Cerebellar cortex (tissue), 1 donor: ENCODE measurements at places on chromosomes 16 and 17.

- DNase-seq: no peak
Measured at GRCh38 chr17:27367121-27367981, 73.4 kb downstream of the WSB1 start.

GRCh38 chr16:23182679-23183542, at the start of gene SCNN1G:
SCNN1G (plus strand) TSS chr16:23182745; CDS start chr16:23186272, 3,527 bp downstream.
- peak; percentile 30 for DNase-seq

DNA sequence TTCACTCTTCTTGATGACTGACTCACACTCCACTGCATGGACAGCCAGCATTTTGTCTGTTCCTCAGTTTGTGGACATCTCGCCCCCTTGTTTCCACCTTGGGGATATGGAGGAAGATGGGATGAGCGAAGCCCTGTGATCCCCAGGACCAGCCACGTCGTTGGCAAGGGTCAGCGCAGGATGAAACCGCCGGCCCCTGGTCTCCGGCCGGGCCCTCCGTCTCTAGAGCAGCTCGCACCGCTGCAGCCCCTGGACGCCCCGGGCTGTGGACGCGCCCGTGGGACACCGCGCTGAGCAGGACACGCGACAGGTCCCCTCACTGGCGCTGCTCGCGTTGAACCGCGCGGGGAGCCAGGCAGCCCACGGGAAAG, 604 bp upstream of the ZC3H18 start:
- no peak for DNase-seq

DNA sequence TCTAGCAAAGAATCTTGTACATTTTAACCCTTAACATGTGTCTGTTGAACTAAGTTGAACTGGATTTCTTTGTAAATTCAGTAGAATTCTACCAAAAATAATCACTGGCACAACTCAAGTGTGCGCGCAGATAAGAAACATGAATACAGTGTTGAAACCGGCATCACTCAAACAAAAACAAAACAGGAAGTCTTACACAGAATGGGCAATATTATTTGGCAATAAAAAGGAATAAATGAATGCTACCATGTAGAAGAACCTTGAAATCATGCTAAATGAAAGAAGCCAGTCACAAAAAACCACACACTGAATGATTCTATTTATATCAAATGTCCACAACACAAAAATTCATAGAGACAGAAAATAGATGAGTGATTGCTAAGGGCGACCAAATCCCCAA, 102.9 kb upstream of the ZFHX3 start:
- no peak for DNase-seq

GRCh38 chr17:43631429-43631828, 30.3 kb downstream of the MEOX1 start:
- no peak for DNase-seq

GRCh38 chr16:88684569-88685155, 1.6 kb downstream of the SNAI3 start:
- no peak for DNase-seq

DNA sequence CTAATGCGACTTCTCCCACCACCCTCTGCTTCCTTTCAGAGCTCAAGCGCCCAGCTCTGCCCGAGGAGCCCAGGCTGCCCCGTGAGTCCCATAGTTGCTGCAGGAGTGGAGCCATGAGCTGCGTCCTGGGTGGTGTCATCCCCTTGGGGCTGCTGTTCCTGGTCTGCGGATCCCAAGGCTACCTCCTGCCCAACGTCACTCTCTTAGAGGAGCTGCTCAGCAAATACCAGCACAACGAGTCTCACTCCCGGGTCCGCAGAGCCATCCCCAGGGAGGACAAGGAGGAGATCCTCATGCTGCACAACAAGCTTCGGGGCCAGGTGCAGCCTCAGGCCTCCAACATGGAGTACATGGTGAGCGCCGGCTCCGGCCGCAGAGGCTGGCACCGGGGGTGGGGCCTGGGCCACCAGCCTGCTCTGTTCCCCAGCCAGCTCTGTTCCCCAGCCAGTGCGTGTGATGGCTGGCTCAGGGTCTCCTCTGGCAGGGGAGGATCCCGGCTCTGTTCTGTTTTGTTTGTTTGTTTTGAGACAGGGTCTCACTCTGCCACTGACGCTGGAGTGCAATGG, 18.7 kb downstream of the CRISPLD2 start:
- no peak for DNase-seq

GRCh38 chr16:79920685-79921084, 320.1 kb upstream of the MAF start:
- no peak for DNase-seq

DNA sequence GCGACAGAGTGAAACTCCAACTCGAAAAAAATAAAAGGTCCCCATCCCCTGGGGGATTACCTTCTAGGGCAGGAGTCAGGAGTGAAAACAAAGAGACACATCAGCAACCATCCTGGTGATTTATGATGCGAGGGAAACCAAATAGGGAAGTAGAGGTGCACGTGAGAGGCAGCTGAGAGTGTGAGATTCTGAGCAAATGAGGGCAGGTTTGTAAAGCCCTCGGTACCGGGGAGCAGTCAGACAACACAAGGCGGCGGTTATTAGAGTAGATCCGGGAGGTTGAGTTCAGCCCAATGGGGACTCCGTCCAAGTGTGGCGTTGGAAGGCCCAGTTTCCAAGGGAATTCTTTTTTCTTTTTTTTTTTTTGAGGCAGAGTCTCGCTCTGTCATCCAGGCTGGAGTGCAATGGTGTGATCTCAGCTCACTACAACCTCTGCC, 7.4 kb upstream of the ARMC7 start:
- no peak for DNase-seq

- no peak for DNase-seq
Measured at GRCh38 chr17:81478119-81478518, 34.5 kb downstream of the ACTG1 start.

DNA sequence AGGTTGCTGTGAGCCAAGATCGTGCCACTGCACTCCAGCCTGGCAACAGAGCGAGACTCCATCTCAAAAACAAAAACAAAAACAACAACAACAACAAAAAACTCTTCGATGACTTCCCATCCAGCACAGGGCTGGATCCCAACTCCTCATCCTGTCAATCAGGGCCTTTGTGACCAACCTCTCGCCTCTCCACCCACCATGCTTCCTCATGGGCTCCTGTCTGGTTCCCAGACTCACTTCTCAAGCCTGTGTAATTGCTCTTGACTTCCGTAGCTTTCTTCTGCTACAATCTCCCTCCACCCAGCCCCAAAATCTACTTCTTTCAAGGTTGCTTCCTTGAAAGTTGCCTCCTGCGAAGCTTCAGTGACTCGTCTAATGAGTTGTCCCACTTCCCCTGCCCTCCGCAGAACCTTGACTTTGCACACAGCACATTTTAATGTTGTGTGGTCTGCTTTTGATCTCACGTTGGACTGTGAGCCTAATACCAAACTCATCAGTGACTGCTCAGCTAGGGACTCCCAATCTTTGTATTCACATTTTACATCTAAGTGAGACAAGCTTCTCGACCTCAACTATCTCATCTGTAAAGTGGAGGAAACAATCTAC, 936 bp upstream of the RASL10B start:
- no peak for DNase-seq

DNA sequence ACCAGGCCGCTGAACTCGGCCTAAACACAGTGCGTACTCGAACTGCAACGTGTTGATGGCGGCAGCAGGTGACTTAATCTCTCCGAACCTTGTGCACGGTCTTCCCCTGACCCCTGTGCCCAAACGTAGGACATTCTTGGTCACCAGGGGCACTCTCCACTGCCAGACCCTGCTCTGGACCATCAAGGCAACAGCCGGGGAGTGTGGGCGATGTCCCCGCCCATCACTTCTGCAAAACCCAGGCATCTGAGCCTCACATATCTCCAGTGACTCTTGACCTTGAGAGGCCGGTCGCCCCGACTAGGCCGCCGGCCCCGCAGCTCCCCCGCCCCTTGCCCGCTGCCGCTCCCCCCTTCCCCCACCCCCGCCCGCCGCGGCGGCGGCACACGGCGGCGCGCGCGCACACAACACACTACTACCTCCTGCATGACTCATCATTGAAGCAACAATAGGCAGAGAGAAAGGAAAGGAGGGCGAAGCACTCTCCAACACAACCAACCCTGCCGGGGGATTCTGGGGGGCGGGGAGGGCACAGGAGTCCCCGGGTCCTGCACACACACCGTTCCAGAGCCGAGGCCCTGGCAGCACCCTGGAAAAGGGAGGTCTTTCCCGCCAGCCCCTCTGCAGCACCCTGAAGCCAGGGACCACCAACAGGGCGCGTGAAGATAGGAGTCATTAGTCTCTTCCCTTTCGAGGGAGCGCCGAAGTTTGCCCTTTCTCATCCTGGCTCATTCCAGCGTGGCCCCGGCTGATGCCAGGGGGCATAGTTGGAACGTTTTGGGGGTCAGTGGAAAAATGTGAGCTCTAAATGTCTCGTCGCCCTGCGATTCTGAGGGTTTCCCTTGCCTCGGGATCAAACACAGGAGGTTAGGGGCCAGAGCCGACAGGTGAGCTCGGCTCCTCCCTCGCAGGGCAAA, 1.9 kb downstream of the MNT start:
- DNase-seq: peak; percentile 59

DNA sequence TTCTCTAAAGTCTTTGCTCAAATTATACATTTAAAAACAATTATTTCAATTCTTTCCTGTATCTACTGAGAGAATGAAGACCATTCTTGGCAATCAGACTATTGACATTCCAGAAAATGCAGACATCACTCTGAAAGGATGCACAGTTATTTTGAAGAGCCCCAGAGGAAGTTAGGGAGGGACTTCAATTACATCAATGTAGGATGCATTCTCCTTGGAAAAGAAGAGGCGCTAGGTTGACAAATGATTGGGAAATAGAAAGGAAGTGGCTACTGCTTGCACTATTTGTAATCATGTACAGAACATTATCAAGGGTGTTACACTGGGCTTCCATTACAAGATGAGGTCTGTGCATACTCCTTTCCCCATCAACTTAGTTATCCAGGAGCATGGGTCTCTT, 74.3 kb downstream of the SSH2 start:
- DNase-seq: no peak

DNA sequence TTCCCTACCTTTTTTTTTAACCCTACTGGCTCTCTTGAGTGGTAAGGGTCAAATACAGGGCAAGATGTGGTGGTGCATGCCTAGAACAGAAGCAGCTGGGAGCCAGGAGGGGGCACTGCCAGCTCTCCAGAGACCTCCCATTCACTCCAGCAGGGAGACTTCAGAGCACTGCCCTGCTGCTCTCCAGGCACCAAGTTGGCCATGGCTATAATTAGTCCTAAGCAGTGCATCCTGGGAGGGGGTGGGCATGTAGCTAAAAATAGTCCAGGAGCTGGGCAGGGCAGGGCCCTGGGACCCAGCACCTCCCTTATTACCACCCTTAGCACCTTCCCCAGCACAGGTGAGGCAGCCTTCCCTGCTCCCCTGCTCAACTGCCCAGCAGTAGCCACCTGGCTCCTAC, 3.5 kb downstream of the CORO6 start:
- peak; percentile 37 for DNase-seq

DNA sequence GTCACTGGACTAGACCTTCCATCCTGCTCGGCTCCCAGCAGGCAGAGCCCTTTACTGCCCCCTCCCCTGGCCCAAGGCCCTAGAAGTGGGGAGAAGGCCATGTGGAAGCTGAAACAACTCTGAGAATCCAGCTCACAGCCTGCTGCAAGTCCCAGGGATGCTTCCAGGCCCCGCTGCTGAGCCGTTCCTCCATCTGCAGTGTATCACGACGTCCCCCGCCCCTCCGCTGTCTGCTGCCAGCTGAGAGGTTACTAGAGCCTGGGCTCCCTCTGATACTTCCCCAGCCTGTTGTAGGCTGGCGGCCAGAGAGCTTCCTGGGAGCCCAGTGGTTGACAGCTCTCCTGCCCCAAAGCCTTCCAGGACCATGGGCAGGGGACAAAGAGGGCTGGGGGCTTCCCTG, 118.2 kb downstream of the MGAT5B start:
- DNase-seq: no peak

- peak; percentile 85 for DNase-seq
Measured at GRCh38 chr17:6547336-6547735, 9.0 kb downstream of the PITPNM3 start.

DNA sequence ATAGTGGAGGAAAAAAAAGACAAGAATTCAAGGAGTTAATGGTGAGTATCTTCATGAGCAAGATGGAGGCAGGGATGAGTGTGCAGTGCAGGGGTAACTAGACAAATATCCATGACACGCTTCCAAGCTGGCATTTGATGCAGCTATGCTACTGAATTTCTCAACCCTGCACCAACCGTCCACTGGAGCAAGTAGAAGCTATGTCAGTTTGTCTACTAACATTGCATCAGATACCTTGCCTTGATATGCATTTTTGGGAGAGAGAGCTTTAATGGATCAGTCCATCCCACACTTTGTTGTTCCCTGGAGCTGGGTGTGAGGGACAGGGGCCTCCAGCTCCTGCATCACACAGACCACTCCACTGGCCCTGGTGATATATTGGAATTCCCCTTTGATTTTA, 16.4 kb downstream of the CCL11 start:
- no peak for DNase-seq

GRCh38 chr17:77099997-77100396, 40.8 kb upstream of the SEC14L1 start:
- no peak for DNase-seq

GRCh38 chr17:1414001-1414574, 14.1 kb upstream of the YWHAE start:
- no peak for DNase-seq

DNA sequence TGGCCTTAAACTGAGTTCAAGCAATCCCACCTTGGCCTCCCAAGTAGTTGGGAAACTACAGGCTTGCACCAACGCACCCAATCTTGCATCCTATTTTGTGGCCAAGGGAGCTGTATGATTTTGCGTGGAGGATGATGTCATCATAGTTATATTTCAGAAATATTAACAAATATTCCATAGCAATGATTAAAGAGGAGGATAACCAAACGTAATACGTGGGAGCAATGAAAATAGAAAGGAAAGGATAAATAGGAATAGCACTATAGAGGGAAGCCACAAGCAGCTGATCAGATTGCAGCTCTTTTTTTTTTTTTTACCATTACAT, 2.2 kb upstream of the YWHAE start:
- no peak for DNase-seq

GRCh38 chr16:12330541-12330940, 354.0 kb downstream of the SNX29 start:
- DNase-seq: no peak

- DNase-seq: peak; percentile 75
Measured at GRCh38 chr17:7862692-7863437, 5.1 kb downstream of the CYB5D1 start.

- no peak for DNase-seq
Measured at GRCh38 chr16:51152691-51153576, 1.9 kb upstream of the SALL1 start.

- no peak for DNase-seq
Measured at GRCh38 chr17:45984368-45984767, 14.7 kb upstream of the STH start.

GRCh38 chr17:38358586-38359513, 7.2 kb downstream of the SOCS7 start:
- DNase-seq: peak; percentile 97
